HCT116 (cell line): ENCODE measurements at places on chromosomes 2 and 18.
A peak's percentile ranks its signal among the peaks of the same experiment; 100 is the strongest.

- no peak overlapping the region for H3K4me3 ChIP-seq
- H3K27ac ChIP-seq = no peak overlapping the region
- H3K4me1 ChIP-seq = no peaks in the 10 kb centered on the region
- no peaks in the 10 kb centered on the region for H3K27me3 ChIP-seq
- H3K36me3 ChIP-seq = no peaks in the 10 kb centered on the region
- DNase-seq = no peak
Observed at GRCh38 chr2:195824478-195824877, 167.5 kb downstream of the SLC39A10 start.

DNA sequence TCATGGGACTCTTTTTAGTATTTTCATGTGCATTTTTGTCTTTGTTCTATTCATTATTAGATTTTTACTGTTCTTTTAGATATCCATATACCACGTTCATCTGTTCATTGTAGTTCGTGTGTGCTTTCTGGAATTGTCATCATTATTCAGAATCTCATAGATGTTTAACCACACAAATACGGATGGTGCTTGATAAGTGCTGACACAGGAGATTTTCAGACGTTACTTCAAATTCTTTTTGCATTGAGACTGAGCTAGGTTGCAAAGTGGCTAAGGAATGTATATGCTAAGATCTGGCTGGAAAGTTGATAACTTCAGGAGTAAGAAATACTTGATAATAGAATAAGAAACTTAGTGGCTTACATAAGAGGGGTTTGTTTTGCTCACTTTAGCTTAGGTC lies 153.6 kb downstream of the CTNNA2 start:
- H3K27me3 ChIP-seq = no peaks in the 10 kb centered on the region
- no peak for DNase-seq
- H3K27ac ChIP-seq = no peak overlapping the region
- no peak overlapping the region for H3K4me3 ChIP-seq

DNA sequence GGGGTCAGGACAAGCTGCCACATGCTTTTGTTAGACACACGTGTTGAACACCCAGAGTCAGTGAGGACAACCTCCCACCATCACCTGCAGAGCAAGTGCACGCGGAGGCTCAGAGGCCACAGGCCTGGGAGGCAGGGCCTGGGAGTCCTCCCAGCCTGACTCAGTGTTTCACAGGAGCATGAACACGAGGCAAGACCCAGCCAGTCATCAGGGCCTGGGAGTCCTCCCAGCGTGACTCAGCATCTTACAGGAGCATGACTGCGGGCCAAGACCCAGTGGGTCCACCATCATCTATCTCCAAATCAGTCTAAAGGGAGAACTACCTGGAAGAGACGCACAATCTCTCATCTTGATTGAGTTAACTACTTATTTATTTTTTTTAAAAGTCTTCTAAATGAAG lies 112.6 kb upstream of the PXDN start:
- H3K27ac ChIP-seq = no peak overlapping the region
- H3K4me1 ChIP-seq = no peaks in the 10 kb centered on the region
- peaks cover 34% of the 10 kb centered on the region for H3K27me3 ChIP-seq
- DNase-seq = no peak

DNA sequence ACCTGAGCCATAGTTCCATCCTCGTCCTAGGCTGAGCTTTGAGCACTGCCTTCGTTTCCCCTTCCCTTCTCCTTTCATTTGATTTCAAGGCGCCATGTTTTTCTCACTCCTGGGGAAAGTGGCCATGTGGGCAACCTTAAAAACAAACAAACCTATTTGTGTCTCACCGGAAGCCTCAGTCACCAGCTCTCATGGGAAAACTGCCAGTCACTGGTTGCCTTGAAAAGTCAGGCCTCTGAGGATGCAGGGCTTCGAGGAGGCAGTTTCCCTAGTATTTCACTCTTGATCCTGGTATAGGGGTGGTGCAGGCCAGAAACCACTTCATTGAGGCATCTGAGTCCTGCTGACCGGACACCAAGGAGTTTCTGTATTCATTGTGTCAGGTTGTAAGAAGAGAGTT lies 59.2 kb upstream of the TRIB2 start:
- H3K27ac ChIP-seq = no peak overlapping the region
- no peak overlapping the region for H3K4me3 ChIP-seq
- DNase-seq = no peak
- no peaks in the 10 kb centered on the region for H3K36me3 ChIP-seq
- no peaks in the 10 kb centered on the region for H3K27me3 ChIP-seq

GRCh38 chr2:28981620-28982376 lies 700 bp downstream of the TOGARAM2 start:
- no peak overlapping the region for H3K4me3 ChIP-seq
- DNase-seq = no peak
- H3K27me3 ChIP-seq = no peaks in the 10 kb centered on the region
- H3K4me1 ChIP-seq = peaks cover 7% of the 10 kb centered on the region; the same call in 1 of the 2 replicates
- H3K27ac ChIP-seq = no peak overlapping the region

- DNase-seq = no peak
- no peaks in the 10 kb centered on the region for H3K36me3 ChIP-seq
- H3K4me3 ChIP-seq = no peak overlapping the region
- no peak overlapping the region for H3K27ac ChIP-seq
Observed at GRCh38 chr2:137747509-137747908, 216.8 kb upstream of the HNMT start.

GRCh38 chr2:3108105-3108504 lies 269.5 kb downstream of the EIPR1 start:
- DNase-seq = no peak
- H3K36me3 ChIP-seq = no peaks in the 10 kb centered on the region
- peaks cover 8% of the 10 kb centered on the region; the same call in 1 of the 2 replicates for H3K27me3 ChIP-seq
- no peaks in the 10 kb centered on the region; the same call in 1 of the 2 replicates for H3K4me1 ChIP-seq
- H3K4me3 ChIP-seq = no peak overlapping the region

DNA sequence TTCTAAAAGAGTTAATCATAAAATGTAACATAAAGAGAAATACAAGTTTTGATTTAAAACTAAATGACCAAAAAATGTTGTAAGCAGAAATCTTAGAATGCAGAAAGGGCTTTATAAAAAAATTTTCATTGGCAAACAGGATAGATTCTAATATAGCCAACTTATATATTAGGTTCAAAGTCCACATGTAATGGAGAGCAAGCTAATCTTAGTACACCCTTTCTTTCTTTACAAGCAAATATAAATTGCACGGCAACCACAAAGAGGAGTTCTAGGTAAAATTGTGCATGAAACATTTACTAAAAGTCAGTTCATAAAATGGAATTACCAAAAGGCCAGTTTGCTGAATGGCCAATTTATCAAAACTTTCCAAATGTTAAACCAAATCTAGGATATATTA lies 130.6 kb downstream of the NOL4 start:
- no peak overlapping the region for H3K4me3 ChIP-seq
- no peaks in the 10 kb centered on the region for H3K27me3 ChIP-seq
- no peak for DNase-seq
- H3K27ac ChIP-seq = no peak overlapping the region

DNA sequence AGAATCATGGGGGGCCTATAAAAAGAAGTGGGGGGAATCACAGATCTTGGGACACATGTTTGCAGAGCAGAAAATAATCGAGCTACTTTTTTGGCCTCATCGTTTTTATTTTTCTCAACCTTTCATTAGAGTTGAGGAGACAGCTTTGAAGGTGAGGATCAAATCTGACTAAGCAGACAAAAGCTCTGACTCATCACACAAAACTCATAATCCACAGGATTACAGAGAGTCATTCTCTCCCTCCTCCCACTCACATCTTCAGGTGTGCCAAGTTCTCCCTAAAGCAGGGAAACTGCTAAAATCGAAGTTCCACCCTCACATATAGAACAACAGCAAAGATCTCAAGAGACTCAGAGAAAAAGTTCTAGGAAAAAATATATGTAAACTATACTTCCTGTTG lies 15.6 kb downstream of the BAZ2B start:
- H3K27me3 ChIP-seq = no peaks in the 10 kb centered on the region
- H3K27ac ChIP-seq = peak overlapping the region; percentile 2; the same call in 1 of the 2 replicates
- peaks cover 22% of the 10 kb centered on the region for H3K4me1 ChIP-seq
- H3K4me3 ChIP-seq = peak overlapping the region; percentile 13

DNA sequence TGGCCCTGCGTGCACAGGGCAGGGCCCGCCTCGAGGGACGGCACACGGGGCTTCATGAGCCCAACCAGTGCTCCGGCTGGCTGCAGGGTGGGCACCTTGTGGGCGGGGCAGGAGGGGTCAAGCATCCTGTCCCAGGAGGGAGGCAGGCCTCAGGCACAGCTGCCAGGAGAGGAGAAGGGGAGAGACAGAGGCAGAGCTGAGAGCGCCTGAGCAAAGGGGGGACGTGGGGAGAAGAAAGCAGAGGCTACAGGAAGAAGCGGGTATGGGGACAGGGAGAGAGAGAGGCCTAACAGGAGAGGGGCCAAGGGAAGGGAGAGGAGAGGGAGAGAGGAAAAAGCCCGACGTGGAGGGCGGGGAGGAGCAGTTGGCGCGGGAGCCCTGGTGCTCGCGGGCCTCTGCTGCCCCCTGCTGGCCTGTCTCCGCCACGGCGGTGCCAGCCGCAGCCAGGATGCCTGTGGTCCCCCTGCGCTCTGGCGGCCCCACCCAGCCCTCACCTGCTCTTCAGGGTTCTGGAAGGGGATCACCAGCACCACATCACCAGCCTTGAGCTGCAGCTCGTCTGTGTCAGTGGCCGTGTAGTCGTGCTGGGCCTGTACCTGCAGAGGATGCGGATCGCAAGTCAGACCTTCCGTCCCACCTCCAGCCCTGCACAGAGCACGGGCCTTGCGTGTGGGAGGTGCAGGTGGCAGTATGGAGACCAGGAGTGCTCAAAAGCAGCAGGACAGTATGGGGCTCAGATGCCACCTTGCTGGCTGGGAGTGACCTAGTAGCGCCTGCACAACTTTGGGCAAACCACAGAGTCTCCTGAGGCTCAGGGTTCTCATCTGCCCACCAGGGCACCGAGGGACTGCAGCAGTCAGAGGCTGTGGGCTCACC lies 56.8 kb downstream of the BIN1 start:
- H3K27me3 ChIP-seq = no peaks in the 10 kb centered on the region
- H3K27ac ChIP-seq = no peak overlapping the region; the same call in 1 of the 2 replicates
- no peaks in the 10 kb centered on the region for H3K36me3 ChIP-seq
- no peaks in the 10 kb centered on the region; the same call in 1 of the 2 replicates for H3K4me1 ChIP-seq
- no peak for DNase-seq
- H3K4me3 ChIP-seq = no peak overlapping the region

- H3K36me3 ChIP-seq = no peaks in the 10 kb centered on the region
- DNase-seq = no peak
- H3K27me3 ChIP-seq = no peaks in the 10 kb centered on the region
- H3K4me1 ChIP-seq = no peaks in the 10 kb centered on the region
Observed at GRCh38 chr2:182101263-182101662, 115.6 kb downstream of the PPP1R1C start.

DNA sequence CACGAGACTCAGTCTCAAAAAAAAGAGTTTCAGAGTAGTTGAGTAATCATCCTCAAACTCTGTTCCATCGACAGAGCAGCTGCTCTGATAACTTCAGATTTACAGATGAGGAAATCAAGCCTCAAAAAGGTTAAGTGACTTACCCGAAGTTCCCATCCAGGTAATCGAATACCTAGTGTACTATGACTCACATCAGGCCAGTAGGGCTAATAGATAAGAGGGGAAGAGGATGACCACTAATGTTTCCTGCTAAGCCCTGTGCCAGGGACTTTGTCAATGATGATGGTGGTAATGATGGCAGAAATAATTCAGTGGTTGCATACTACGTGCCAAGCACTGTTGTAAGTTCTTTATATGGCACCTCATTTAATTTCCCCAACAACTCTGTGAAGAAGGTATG lies 80.9 kb downstream of the PLB1 start:
- no peaks in the 10 kb centered on the region for H3K27me3 ChIP-seq
- no peak for DNase-seq
- H3K4me3 ChIP-seq = no peak overlapping the region
- no peak overlapping the region for H3K27ac ChIP-seq
- H3K36me3 ChIP-seq = no peaks in the 10 kb centered on the region
- H3K4me1 ChIP-seq = no peaks in the 10 kb centered on the region

DNA sequence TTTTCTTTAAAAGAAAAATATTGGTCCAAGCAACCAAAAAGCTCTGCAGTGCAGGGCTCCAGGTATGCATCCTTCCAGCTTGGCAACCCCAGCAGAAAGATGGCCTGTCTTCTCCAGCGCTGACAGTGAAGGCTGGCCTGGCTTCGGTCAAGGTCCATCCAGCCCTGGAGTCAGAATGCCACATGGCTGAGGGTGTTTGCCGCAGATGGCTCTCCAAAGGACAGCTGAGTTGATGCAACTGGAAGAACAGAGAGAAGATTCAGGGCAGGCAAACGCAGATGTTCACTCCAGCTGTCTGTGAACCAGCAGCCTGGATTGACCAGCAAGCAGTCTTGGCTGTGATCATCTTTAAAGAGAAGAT lies 51.4 kb downstream of the MARCO start:
- H3K4me3 ChIP-seq = no peak overlapping the region
- DNase-seq = no peak
- H3K27ac ChIP-seq = no peak overlapping the region
- no peaks in the 10 kb centered on the region for H3K4me1 ChIP-seq

DNA sequence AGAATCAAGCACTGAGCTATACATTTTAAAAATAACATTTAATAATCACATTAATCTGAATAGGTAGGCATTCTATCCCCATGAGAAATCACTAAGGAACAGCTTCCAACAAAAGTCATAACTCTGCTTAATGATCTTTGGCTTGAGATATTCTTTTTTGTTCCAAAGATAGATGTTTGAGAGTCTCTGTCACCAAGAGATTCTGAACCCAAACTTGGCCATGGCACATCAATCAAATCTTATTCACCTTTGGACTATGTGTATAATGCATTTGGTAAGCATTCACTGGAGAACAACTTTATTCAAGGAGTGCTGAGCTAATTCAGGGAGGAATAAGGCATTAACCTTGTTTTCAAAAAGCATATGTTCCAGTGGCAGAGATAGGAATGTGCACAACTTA lies 743.3 kb downstream of the SLC4A3 start:
- H3K27me3 ChIP-seq = no peaks in the 10 kb centered on the region
- H3K4me3 ChIP-seq = no peak overlapping the region
- H3K4me1 ChIP-seq = no peaks in the 10 kb centered on the region
- no peaks in the 10 kb centered on the region for H3K36me3 ChIP-seq

- no peak overlapping the region for H3K4me3 ChIP-seq
- no peak overlapping the region for H3K27ac ChIP-seq
- no peaks in the 10 kb centered on the region for H3K4me1 ChIP-seq
- no peak for DNase-seq
- no peaks in the 10 kb centered on the region for H3K36me3 ChIP-seq
Observed at GRCh38 chr18:80103231-80103630, 5.8 kb upstream of the ADNP2 start.

DNA sequence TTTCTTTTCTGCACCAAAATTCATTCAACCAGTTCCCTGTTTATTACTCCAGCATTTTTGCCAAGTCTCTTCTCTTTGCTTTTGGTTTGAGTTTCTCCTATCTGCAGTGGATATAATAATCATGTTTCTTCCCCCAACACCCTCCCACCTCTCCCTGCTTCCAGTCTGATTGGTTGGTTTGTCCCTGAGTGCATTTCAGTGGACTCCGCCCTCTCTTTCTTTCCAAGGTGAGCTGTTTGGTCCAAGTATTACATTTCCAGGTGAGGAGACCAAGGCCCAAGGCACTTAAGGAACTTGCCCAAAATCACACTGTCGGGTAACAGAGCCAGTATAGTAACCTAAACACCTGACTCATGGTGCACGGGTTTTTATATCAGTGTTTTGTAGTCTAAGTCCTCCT lies 17.7 kb downstream of the MRO start:
- no peaks in the 10 kb centered on the region for H3K4me1 ChIP-seq
- no peak overlapping the region for H3K4me3 ChIP-seq
- H3K27ac ChIP-seq = no peak overlapping the region
- no peaks in the 10 kb centered on the region for H3K36me3 ChIP-seq

GRCh38 chr18:44713435-44713834 lies 32.7 kb downstream of the SETBP1 start:
- H3K4me3 ChIP-seq = no peak overlapping the region
- no peak overlapping the region for H3K27ac ChIP-seq
- no peak for DNase-seq
- H3K4me1 ChIP-seq = no peaks in the 10 kb centered on the region
